NCI-H1105 (cell line): ENCODE measurements at places on chromosomes 1 and 21.

GRCh38 chr21:34724131-34724856 lies 55.5 kb downstream of the CLIC6 start:
- DNase-seq = no peak

DNA sequence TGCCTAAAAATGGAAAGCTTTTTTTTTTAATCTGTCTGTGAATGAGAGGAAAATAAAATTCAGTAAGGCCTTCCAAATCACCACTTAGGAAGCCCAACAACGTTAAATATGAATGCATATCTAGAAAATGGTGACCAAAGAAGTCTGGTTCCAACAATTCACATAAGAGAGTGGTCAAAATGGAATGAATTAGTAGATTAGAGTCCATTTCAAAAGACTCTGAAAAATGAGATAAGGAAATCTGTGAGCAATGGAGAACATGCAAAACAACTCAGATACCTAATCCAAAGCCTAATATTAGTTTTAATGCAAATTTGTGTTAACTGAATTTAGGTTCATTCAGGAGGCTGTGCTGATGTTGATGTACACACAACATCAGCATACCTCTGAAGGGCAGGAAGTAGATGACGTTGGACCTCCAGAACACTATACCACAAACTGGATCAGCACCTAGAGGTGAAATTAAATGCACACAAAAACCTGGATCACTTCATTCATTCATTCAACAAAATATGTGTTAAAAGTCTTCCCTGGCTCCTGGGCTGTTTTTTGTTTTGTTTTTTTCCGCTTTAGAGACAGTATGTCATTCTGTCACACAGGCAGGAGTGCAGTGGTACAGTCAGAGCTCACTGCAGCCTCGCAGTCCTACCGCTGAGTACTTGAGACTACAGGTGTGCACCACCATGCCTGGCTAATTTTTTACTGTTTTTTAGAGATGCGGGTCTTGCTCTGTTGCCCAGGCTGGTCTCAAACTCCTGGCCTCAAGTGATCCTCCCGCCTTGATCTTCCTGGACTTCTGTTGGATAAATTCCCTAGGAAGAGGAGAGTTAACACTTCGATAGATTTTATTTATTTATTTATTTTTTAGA lies 4.9 kb upstream of the BRWD1 start:
- no peak for DNase-seq

GRCh38 chr1:160800142-160800541 lies 4.2 kb downstream of the LY9 start:
- DNase-seq = no peak

GRCh38 chr1:86924324-86924960 lies 10.0 kb downstream of the HS2ST1 start:
- no peak for DNase-seq

GRCh38 chr1:12665511-12665910 lies 21.6 kb downstream of the AADACL4 start:
- no peak for DNase-seq

GRCh38 chr1:221549815-221550214 lies 192.1 kb downstream of the DUSP10 start:
- DNase-seq = no peak

- no peak for DNase-seq
Measured at GRCh38 chr1:167059809-167060107, 30.4 kb downstream of the GPA33 start.

GRCh38 chr1:31792116-31792515 lies 23.7 kb downstream of the SPOCD1 start:
- no peak for DNase-seq

- no peak for DNase-seq
Measured at GRCh38 chr21:25234857-25235801, 372.2 kb downstream of the MRPL39 start.

GRCh38 chr1:165633614-165634013 lies 2.6 kb downstream of the MGST3 start:
- no peak for DNase-seq

- peak; percentile 62 for DNase-seq
Measured at GRCh38 chr1:231240883-231241735, at the start of gene GNPAT. GNPAT (plus strand) TSS chr1:231241212; CDS start chr1:231241379, 167 bp downstream.

- DNase-seq = no peak
Measured at GRCh38 chr1:235207209-235207565, 46.1 kb upstream of the RBM34 start.

DNA sequence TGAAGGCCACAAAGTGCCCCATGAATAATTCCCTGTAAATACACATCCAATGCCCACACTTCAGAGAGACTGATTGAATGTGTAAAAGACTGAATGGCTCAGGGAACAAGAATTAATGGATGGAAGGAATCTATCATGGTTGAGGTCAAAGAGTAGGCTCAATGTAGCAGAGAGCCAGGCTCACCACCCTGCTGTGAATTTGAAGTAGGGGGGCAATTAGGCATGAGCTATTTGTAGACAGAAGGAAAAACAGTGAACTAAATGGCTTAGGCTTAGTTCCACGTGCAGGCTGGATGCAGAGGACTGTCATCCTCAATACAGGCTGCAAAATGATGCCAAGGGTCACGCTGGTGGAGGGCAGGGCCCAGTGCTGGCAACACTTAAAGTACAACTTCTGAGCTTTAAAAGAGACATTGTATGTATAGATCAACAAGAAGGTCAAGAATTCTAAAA lies 22.9 kb upstream of the IGSF3 start:
- DNase-seq = no peak

- DNase-seq = no peak
Measured at GRCh38 chr21:34844013-34844923, 175.5 kb downstream of the CLIC6 start.

DNA sequence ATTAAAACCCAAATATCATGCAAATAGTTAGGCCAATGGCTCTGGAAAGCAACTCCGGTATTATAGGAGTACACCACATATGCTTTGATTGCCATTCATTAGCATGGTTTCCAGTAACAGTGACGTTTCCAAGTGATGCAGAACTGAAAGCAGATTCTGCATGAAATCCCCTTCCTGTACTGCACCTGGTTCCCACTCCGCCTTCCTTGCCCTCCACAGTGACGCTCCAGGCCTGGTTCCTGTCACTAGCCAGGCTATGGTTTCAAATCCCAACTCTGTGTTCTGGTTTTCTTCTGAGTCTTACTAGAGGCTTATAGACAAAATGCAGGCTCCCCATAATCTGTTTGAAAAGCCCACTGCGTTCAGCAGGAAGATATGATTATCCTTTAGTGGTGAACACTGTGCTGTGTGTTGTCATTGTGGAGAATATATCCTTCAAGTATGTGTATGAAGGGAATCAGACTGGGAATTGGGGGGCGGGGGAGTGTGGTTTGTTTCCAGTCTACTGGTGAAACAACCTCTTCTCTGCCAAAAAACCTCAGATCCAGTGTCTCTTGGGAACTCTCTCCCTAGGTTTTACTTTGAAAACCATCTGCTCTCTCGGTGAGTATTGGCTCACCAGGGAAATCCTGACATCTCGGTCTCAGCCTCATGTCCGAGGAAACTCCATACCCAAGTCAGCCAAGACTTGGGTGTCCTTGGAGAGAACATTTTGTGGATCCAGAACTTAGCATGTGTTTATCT lies 78.7 kb downstream of the TYW3 start:
- DNase-seq = no peak

DNA sequence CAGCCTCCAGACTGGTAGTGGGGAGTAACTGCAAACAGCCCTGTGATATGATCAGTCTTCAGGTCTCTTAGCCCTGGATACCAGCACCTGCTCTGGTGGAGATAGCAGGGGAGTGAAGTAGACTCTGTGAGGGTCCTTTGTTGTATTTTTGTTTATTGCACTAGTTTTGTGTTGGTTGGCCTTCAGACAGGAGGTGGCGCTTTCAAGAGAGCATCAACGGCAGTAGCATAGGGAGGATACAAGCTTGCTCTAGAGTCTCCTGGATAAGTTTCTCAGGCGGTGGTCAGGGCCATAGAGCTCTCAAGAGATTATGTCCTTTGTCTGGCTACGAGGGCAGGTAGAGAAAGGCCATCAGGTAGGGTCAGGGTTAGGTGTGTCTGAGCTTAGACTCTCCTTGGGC lies 116.4 kb downstream of the USH2A start:
- no peak for DNase-seq

GRCh38 chr1:168372307-168372706 lies 91.6 kb downstream of the TBX19 start:
- DNase-seq = no peak

- peak; percentile 25 for DNase-seq
Measured at GRCh38 chr1:170881268-170882265, 53.8 kb upstream of the MROH9 start.

DNA sequence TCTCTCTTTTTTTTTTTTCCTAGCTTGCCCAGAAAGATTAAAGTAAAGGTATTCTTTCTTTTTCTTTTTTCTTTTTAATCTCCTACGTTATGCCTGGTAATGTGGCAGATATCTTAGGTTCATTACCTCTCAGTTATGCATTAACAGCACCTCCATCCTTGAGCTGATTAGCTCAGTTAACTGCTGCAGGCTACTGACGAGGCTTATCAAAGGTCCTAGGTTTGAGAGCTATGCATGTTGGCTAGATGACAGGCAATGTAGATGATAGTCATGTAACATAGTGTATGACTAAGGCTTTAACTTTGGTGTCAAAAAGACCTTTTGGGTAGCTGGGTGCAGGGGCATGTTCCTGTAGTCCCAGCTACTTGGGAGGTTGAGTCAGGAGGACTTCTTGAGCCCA lies 53.7 kb upstream of the CACYBP start:
- no peak for DNase-seq

DNA sequence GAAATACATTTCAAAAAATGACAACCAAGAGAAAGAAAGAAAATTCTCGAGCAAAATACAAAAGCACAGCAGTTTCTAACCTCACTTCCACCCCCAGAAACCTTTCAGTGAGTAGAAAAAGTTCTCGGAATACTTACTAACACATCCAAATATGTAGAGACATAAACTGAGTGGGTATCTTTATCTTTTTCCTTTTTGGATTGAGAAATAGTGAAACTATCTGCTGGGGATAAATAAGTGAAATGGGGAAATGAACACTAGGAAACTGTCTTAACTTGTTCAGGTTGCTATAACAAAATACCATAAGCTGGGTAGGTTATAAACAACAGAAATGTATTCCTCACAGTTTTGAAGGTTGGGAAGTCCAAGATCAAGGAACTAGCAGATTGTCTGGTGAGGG lies 72.0 kb downstream of the VCAM1 start:
- no peak for DNase-seq

- no peak for DNase-seq
Measured at GRCh38 chr1:114040273-114041015, 61.2 kb downstream of the OLFML3 start.

DNA sequence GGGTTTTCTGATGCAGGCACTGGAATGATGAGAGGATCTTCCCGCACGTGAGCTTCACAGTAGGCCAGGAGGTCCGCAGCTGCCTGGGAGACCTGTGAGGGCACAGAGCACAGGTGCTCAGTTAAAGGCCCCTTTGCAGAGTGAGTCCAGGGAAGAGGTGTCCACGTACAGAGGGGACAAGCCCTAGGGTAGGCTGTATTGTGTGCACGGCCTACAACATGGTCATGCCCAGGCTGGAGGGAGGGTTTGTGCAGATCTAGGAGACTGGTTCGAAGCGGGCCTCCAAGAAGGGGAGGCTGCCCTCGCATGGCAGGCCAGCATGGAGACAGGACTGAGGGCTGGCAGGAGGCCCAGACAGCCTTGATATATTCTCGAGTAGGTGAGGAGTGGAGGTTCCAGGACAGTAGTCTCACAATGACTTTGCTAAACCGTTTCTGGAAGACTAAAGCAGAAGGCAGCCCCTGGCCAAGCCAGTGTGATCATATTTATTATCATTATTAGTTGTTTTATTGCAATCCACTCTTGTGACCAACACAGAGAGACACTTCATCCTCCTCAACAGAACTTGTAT lies 48.0 kb upstream of the B3GALNT2 start:
- no peak for DNase-seq

GRCh38 chr1:3552751-3553150 lies 58.6 kb downstream of the MEGF6 start:
- no peak for DNase-seq

- DNase-seq = no peak
Measured at GRCh38 chr1:183885142-183885735, 80.3 kb downstream of the RGL1 start.

DNA sequence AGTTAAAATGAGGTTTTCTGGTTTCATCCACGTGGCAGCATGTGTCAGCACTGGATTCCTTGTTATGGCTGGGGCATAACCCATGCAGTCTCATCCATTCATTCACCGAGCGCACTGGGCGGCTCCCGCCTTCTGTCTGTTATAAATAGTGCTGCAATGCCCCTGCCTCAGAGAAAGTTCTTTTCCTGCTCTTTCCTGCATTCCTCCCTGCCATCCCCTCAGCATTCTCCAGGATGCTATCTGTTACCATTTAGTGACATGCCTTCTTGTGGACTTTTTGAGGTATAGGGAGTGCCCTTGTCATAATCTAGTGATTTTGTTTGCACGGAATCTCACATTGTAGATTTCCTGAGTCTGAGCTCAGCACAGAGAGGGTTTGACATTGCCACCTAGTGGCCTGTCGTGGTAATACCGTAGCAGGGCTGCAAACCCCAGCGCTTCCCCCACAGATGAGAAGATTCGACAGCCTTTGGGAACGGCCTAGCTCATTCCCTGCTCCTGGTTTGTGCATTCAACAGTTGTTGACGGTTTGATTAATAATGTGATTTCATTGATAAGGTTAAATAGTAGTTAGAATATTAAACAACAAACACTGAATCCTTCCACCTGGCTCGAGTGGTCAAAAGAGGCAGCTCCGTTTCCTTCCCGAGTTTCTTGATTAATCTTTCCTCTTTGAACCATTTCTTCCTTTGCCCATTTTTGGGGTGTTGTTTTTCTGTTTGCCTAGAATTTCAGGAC lies 46.3 kb downstream of the UMODL1 start:
- DNase-seq = peak; percentile 51

DNA sequence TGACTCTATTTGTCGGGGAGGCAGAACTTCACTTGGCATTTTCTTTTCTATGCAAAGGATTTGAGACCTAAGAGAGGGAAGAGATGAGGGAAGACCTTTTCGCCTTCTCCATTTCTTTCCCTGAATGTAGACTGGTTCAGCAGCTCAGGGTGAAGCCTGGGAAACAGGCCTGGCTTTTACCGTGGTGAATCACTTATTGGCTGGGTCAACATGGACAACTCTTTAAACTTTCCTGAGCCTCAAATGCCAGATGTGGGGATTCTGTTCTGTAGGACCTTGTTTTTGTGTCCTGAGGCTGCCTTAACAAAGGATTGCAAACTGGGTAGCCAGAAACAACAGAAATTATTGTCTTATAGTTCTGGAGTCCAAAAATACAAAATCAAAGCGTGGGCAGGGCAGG lies 455.8 kb upstream of the VAMP3 start:
- no peak for DNase-seq

DNA sequence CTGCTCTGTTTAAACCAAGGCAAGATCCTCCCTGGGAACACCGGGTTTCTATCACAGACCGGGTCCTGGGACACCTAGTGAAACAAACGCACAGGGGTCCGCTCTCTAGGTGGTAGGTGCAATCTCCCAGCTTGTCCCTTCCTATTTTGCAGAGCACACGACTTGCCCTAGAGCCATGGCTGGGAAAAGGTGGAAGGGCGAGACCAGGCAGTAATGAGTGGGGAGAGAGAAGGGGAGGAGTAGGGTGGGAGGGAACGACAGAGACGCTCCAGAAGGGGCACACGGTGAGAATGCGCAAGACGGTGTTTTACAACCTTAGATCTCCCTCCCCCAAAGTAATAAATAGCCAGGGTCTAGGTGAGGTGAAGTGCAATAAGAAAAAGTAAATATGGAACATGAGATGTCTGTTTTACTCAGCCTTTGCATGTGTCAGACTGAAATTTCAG lies 9.3 kb upstream of the ARHGAP29 start:
- no peak for DNase-seq

GRCh38 chr1:10979483-10979920 lies 33.0 kb upstream of the TARDBP start:
- DNase-seq = no peak
